GM13976 (cell line): ENCODE measurements at places on chromosomes 5 and 9.

- no peak for DNase-seq
Observed at GRCh38 chr9:21552244-21553170, 70.4 kb upstream of the IFNE start.

DNA sequence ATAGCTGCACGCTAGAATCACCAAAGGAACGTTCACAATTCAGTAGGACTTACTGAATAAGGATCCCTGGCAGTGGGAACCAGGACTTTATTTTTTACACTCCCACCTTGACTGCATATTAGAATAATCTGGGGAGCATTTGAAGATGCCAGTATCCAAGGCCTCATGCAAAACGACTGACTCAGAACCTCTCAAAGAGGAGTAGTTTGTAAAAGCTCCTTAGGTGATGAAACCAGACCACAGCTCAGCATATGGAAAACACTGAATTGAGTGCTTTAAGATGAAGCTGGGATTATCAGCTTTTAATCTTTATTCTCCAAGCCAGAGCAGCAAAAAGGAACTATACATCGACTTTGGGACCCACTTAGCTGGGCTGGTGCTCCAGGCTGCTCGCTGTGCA lies 288.3 kb downstream of the MLLT3 start:
- DNase-seq = no peak

DNA sequence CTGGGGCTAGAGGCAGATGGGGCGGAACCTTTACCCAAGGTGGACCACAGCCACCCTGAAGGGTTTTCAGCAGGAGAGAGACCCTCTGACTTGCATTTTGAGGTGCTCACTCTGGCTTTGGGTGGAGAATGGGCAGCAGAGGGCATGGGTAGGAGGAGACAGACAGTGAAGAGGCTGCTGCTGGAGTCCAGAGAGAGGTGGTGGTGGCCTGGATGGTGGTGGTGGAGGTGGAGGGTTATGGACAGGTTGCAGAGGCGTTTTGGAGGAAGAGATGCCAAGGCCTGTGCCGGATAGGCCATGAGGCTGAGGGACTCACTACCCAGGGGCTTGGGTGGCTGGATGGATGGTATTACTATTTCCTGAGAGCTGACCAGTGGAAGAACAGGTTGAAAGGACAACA lies 46.1 kb upstream of the CDKN2AIPNL start:
- no peak for DNase-seq

DNA sequence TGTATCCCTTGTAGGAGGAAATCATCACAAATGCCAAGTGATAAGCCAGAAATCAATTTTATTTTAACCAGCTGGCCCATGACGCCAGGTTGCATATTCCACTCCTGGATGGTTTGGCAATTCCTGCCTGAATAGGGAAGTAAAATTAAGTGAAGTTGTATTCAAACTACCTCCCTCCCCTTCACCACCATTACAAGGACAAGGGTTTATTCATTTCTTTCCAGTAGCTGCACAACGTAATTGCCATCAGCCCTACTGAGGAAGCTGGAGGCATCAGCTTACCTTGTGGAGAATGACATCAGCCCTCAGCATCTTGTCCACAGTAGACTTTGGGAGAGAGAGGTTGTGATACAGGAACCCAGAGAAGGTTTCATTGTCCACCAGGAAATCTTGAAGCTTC lies 66.6 kb downstream of the ABCA1 start:
- DNase-seq = no peak

GRCh38 chr5:30890377-30890776 lies 303.1 kb upstream of the CDH6 start:
- no peak for DNase-seq

- no peak for DNase-seq
Observed at GRCh38 chr5:92378966-92379611, 996.0 kb upstream of the ARRDC3 start.

- no peak for DNase-seq
Observed at GRCh38 chr5:151275803-151276202, 22.8 kb downstream of the GM2A start.

- no peak for DNase-seq
Observed at GRCh38 chr9:71521132-71521531, 247.2 kb downstream of the CEMIP2 start.

- DNase-seq = no peak
Observed at GRCh38 chr5:147413266-147413665, 96.6 kb downstream of the DPYSL3 start.

GRCh38 chr9:125674981-125675973 lies 31.7 kb downstream of the MAPKAP1 start:
- DNase-seq = no peak

- no peak for DNase-seq
Observed at GRCh38 chr9:131734781-131735180, 5.1 kb downstream of the RAPGEF1 start.

GRCh38 chr5:88678770-88679381 lies 204.1 kb downstream of the MEF2C start:
- no peak for DNase-seq

- peak; percentile 90 for DNase-seq
Observed at GRCh38 chr9:137149942-137150616, 11.1 kb downstream of the GRIN1 start.

- no peak for DNase-seq
Observed at GRCh38 chr9:124270504-124271335, 13.0 kb downstream of the NEK6 start.

DNA sequence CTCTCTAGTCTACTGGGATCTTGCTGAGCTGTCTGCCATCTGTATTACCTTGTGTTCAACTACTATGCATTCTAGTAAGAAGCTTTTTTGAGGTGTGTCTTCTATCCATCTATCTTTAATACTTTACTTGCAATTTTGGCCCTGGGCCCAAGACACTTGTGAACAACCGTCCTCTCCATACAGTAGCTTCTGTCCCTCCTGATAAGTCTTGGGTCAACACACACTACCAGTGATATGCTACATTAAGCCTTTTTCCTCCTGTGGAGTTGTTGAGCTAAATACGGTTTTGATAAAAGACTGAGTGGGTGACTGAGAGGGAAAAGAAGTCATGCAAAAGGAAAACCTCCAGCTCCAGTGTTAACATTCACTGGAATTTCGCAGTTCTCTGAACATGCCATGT lies 133.3 kb upstream of the PCA3 start:
- DNase-seq = no peak

DNA sequence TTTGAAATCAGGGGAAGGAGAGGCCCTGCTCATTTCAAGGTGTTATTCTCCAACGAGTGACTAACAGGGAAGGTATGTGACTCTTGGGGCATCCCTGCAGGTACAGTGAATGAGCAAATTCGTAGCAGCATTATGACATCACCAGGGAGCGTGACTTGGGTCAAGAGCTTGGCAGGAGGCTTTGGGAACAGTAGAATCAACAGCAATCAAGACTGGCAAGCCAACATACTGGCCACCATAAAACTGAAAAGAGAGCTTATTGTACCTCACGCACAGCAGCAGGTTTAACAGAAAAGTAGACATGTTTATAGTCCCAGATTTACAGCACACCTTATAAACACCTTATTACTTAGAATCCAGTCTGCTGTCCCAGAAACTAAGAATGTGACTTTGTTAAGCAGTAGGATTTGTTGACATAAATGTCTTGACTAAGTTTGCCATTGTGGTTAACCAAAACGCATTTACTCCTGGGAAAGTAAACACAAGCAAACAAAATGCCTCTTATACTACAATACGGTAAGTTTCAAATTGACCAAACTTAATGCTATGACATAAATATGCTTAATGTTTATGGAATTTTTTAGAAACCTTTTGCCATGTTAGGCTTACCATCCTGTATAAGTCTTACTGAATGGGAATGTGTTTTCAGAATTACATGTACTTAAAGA lies 297.8 kb downstream of the NPR3 start:
- no peak for DNase-seq

DNA sequence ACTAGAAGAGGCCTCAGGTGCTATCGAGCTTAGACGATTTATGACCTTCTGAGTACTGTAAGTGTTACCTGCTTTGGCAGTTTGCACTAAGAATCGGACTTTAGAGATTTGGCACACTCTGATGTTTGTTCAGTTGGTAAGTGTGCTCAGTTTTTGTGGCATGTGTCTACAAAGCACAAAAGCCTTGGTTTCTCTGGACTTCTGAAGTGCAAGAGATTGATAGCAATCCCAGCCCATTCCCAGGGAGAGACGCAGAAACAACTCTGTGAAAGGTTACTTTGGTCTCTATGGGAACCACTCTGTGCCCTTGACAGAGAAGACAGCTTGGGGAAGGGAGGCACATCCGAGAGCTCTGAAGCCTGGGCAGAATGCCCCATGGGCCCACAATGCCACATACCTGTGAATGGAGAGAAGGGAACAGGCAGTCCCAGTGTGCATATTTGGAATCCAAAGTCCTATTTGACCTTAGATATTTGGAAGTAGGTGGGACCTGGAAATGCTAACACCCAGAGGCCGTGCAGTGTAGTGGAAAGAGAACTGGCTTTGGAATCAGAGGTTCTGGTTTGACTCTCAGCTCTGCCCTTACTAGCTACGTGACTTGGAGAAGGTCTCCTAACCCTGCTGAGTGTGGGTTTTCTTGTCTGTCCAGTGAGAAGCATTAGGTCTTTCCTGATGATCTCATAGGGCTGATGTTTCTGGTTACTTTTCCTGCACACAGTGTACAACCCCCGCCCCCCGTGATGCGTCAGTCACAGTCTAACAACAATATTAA lies 194.3 kb upstream of the VLDLR start:
- DNase-seq = no peak

- no peak for DNase-seq
Observed at GRCh38 chr9:121851641-121852091, 200.2 kb downstream of the DAB2IP start.

GRCh38 chr9:121383715-121384114 lies 13.7 kb upstream of the STOM start:
- DNase-seq = no peak

DNA sequence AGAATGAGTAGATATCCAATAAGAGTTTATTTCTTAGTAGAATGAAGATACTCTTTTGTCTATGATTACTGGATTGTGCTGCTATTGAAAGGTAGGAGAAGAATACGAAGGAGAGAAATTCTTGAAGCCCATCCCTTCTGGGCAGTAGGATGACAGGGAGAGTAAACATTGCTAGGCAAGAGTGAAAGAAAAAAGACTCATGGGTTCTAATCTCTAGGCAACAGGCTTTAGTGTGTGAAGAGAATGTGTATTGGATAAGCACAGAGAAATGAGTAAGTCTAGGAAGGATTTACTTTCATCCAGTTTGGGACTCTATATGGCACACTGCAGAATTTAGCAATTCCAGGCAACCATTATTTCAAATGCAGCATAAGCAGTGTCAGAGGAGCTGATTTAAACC lies 216.0 kb downstream of the GABRG2 start:
- no peak for DNase-seq
